ENCODE measurements at places on chromosomes 7 and 10. TPM values are rescaled to one million over a fixed set of nuclear protein-coding genes. Genes with fewer than 3 reads are reported as not detected.

PRXL2A gene
- 125 TPM for polyA plus RNA-seq

CALML5 gene
- not detected for polyA plus RNA-seq

SPAM1 gene
- not detected for polyA plus RNA-seq

DNA sequence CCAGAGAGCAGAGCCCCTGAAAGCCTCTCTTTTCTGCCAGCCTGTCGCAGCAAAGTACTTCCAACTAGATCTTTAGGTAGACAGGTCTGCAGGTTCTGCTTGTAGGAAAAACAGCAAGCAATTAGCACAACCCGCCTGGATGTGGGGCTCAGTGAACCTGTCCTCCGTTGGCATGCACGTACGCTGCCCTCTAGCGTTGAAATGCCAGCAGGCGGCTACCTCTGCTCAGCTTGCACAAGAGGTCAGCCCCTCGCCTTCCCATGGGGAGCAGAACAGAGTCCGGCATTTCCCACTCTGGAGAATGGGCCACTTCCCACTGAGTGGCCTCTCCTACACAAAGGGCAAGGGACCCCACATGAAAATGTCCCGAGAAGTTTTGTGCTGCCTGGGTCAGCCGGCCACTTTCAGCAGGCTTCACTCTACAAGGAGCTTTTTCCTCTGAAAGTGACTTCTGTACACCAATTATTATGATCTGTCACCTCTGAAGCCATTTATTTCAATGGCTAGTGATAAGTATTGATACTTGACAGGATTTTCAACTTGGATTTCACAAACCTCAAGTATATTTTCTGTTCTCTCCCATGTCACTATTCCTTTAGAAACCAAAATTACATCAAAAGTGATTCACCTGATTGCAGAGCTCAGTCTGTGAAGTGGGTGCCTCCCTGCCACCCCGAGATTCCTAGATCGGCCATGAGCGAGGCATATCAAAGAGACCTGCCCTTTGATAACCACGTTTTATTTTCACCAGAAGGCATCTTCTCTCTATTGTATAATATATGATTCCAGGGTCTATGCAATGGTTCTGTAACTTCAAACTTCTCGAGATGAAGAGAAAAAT lies 56.7 kb downstream of the JCAD start:
- DNase-seq = no peak

GRCh38 chr10:57472823-57473619 lies 794.7 kb downstream of the IPMK start:
- DNase-seq = no peak

Data from left renal cortex interstitium (tissue), 4 donors.